Left ventricle myocardium inferior (tissue), 1 donor: ENCODE measurements at places on chromosomes 12 and 14.

GRCh38 chr12:7695566-7696197 lies at the start of gene GDF3:
TSS of gene GDF3 (minus strand) at chr12:7695775. CDS start at chr12:7695728, 47 bp downstream.
- no peak for DNase-seq

DNA sequence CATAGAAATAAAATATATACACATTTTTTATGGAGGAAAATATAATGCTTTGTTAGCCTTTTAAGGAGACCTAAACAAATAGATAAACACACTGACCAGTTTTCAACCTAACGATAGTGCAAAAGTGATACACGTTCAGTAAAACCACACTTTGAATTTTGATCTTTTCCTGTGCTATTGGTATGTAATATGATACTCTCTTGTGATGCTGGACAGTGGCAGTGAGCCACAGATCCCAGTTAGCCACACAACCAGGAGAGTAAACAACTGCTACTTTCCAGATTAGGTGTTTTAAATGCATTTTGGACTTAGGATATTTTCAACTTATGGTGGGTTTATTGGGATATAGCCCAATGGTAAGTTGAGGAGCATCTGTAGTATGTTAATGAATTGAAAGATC lies 243.1 kb downstream of the ERC1 start:
- no peak for DNase-seq

GRCh38 chr12:131387281-131388163 lies 323.4 kb upstream of the SFSWAP start:
- no peak for DNase-seq

DNA sequence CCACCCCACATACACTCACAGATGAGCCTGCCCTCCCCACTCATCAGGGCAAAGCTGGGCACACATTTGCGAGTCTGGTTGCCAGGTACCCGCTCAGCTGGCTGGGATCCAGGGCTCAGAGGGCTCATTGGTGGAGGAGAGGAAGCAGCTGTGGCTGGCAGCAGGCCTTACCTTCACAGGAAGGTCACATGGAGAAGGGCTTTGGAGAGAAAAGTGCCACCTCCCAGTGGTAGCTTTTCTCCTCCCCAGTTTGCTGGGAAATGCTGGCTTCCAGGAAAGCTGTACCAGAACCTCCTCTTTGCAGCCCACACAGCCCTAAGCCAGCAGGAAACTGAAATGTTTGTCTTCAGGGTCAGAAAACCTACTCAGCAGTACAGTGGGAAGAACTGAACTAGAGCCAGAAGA lies 55.6 kb downstream of the LGMN start:
- peak; percentile 89 for DNase-seq

DNA sequence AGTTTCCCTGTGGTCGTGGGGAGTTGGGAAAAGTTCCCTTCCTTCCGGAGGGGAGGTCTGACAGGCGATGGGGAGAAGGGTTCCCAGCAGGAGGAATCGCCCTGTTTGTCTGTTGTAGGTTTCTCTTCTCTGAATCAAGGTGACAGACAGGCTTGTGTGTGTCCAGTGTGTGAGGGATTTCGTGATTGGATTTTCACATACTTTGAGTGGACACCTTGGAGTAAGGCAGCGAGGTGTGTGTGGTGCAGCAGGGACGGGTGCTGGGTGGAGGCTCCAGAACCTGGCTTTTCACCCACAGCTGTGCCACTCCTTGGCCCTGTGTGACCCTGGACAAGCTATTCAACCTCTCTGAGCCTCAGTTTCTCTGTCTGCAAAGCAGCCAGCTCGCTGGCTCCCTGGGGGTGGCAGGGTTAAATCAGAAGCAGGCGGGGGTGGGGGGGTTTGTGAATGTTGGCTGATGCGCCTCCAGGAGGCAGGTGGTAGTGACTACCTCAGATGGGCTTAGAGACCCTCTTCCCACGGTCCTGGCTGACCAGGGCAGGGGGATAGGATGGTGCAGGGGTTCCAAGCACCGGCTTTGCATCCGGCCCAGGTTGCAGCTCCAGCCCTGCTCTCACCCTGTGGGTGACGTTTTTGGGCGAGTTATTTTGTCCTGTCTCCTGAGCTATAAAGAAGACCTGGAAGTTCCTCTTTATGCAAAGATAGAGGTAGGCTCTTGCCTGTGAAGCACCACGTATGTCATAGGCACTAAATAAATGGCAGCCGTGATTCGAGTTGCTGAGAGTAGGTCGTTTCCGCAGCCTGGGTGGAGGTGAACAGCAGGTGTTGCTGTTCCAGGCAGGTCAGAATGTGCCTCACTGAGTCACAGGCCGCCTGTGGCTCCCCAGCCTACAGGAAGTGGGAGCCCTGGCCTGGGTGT lies 679 bp downstream of the BDKRB2 start:
- DNase-seq, result no peak

DNA sequence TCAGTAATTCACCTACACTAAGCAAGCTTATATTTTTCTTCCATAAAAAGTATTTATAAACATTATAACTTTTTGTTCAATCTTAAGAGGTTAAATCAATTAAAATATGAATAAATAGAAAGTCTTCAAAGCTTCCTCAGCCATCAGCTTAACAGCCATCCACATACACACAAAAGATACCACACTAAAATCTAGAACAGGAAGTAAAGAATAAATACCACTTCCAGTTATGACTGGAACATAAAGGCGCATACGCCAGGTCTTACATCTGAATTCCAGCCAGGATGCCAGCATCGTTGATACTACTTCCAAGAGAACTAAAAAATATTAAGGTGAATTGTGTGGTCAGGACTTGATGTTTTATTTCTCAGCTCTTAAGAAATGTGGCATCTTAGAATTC lies 17.0 kb downstream of the SIX1 start:
- DNase-seq, result no peak

GRCh38 chr12:132030367-132031038 lies 80.8 kb downstream of the EP400 start:
- peak; percentile 59 for DNase-seq

DNA sequence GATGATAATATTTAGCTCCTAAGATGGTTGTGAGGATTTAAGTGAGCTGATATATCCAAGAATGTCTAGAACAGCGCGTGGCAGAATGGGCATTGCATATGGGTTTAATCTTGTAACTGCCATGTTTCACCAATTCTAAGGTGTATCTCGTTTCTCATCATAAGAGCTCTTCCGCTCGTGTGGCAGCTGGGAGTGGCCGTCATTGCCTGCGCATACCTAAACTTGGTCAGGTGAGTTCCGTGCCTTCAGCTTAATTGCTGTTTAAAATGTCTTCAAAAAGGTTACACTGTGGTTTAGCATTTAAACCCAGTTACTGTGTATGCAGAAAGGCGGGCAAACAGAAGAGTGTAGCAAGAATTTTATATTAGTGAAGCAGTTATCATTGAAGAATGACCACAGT lies 4.5 kb upstream of the AQP2 start:
- DNase-seq, result no peak

DNA sequence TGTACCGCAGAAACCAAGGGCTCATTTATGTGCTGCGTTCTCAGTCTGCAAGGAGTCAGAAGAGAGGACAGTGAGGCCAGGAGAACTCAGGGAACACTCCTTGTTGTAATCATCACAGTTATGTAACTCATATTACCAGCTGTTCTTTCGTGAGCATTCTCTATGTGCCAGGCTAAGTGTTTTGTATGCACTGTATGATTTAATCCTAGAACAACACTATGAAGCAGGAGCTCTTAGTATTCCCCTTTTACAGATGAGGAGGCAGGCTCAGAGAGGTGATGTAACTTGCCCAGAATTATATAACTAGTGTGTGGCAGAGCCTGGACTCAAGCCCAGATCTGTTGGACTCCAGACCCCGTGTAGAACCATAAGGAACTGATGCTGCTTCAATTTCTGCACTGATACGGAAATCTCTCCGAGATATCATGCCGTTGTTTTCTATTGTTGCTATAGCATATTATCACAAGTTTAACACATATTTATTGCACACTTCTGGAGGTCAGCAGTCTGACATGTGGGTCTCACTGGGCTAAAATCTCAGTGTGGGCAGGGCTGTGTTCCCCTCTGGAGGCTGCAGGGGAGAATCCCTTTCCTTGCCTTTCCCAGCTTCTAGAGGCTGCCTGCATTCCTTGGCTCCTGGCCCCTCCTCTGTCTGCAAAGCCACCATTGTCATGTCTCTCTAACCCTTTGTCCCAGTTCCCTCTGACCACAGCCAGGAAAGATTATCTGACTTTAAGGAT lies 16.3 kb upstream of the CD9 start:
- DNase-seq, result no peak

DNA sequence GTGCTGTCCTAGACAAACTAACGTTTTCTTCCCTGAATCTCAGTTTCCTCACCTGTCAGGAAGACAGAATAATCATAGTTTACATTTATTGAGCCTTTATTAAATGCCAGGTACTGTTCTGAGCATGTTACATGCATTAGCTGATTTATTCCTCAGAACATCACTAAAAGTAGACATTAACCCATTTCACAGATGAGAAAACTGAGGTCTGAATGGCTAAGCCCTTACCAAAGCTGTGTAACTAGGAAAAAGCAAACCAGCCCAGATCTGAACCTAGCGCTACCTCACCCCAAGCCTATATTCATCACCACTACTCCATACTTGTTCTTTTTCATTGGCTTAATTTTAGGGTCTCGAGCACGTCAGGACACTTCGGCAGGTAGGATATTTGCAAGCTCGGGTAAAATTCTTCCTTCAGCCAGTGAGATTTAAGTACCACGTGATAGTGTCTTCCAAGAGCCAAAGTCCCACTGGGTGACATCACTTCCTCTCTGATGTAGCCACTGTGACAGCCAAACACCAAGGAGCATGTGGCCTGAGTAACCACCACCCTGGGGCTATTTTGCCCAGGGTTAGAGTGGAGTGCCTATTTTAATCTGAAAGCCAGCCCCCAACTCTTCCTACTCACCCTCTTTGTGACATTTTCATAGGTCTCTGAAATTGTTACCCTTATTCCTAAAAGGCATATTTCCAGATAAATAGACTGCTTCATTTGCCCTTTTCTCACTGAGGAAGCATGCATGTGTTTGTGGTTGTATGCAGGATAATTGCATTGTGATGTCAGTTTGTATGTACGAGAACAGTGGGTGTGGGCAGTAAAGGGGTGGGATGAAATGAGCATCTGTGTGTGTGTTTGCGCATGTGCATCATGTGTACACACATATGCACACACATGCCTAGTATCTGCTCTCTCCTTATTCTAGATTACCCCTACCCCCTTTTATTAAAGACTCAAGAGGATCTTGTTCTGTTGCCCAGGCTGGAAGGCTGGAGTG lies 62.2 kb upstream of the WSCD2 start:
- no peak for DNase-seq
